ENCODE measurements at places on chromosomes 5 and 9.

GRCh38 chr5:6832994-6833393, 119.8 kb downstream of the TENT4A start:
- no peak for DNase-seq

GRCh38 chr5:139361835-139362429, 20.3 kb downstream of the PAIP2 start:
- DNase-seq = no peak

GRCh38 chr9:69797675-69798074, 22.9 kb upstream of the CFAP95 start:
- DNase-seq = no peak

DNA sequence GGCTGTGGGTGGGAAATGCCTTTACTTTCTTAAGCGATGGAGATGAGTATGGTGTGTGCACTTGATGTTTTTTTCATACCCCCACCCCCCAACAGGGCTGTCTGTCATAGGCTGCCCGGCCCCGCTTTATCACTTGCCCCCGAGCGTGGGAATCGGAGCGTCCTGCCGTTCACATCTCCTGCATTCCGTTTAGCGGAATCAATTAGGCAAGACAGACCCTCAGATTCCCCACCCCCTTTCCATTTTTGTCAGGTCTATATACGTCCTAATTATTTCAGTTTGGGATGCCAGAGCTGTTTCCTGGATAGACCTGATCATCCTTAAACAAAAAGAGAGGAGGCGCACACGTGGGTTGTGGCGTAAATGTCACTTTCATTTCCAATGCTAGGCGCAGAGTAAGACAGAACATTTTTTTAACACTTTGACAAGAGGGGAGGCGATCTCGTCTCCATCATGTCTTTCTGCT, 217.2 kb downstream of the MEF2C start:
- no peak for DNase-seq

DNA sequence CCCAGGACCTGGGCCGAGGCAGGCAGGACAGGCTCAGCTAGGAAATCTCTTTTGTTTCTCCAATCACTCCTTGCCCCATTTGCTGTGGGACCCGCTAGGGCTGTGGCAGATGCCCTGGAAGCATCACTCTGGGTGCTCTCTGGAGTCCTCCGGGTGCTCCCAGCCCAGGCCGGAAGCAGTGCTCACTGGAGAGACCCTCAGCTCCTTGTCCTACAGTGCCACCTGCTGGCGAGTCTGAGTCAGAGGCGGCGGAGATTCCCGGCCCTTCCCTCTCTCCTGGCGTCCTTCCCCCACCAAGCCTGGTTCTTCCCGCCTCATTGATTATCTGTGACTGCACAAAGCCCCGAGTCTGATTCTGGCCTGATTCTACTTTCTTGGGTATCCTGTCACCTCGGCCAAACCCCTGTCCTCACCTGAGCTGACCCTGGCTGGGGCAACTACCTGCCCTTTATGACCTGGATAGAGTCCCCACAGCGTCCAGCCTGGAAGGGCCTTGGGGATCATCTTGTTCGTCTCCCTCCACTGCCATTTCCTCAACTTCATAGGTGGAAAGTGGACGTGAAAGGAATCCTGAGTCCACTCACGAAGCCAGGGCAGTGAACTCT, 7.3 kb upstream of the BARHL1 start:
- DNase-seq = peak; percentile 70

GRCh38 chr9:38621434-38622287, 1.3 kb upstream of the ANKRD18A start:
- peak; percentile 15 for DNase-seq

GRCh38 chr5:124528838-124529237, 217.6 kb downstream of the ZNF608 start:
- no peak for DNase-seq

DNA sequence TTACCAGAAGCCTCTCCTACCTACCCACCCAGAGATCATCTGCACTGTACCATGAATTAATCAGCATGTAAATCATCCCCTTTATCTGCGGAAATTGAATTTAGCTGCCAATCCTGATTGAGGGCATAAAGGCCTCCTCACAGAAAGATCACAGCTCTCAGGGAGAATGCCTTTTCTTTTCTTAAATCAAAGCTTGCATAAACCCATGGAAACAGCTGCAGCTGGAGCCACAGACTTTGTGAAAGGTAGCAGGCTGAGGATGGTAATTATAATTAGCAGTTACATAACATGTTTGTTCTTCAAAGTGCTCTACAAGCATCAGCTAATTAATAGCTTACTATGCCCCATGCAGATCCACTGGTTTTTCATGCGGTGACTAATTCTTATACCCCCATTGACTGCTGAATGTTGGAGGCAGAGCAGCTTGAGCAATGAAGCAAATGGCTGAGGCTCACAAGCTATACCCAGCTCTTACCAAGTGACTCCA, 54.6 kb downstream of the SUSD1 start:
- no peak for DNase-seq

DNA sequence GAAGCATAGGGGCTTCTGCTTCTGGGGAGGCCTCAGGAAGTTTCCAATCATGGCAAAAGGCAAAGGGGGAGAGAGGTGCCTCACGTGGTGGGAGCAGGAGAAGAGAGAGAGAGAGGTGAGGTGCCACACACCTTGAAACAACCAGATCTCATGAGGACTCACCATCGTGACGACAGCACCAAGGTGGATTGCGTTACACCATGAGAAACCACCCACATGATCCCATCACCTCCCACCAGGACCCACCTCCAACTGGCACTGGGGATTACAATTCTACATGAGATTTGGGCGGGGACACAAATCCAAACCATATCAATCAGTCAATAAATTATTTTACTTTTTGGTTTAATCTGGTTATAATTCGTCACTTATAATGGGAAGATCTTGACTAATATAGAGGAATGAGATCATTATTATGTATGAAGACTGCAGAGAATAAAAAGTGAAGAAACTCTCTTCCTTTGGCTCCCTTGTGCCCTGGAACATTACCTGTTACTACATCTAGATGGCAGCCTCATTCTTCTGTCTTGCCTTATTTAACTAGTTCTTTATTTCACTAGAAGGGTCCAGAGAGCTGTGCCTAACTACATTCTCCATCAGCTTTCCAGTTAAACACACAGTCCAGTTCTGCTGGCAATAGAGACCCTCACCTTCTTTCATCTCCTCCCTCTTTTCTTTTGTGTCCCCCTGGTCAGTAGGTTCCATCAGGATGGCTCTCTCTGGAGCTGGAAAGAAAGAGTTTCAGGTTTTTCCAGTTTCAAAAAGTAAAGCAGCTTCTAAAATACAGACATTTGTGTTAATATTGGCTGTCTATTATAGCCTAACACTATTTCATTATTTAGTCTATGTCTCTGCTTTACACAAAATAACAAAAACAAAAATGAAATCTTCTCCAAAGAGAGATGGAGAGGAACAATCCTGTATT, 21.7 kb upstream of the SPINK7 start:
- no peak for DNase-seq

- DNase-seq = no peak
These were observed 206.4 kb downstream of the C9orf50 start for GRCh38 chr9:129414377-129414992.

GRCh38 chr5:157602505-157602904, 26.9 kb upstream of the ADAM19 start:
- DNase-seq = no peak

DNA sequence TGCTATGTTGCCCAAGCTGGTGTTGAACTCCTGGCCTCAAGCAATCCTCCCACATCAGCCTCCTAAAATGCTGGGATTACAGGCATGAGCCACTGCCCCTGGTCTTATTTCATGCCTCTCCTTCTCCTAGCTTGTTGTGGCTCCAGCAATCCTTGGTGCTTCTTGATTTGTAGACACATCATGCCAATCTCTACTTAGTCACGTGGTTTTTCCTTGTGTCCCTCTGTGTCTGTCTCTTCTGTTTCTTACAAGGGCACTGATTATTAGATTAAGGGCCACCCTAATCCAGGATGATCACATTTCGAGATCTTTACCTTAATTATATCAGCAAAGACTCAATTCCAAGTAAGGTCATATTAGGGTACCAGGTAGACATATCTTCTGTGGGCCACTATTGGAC, 9.2 kb upstream of the IL31RA start:
- DNase-seq = no peak

DNA sequence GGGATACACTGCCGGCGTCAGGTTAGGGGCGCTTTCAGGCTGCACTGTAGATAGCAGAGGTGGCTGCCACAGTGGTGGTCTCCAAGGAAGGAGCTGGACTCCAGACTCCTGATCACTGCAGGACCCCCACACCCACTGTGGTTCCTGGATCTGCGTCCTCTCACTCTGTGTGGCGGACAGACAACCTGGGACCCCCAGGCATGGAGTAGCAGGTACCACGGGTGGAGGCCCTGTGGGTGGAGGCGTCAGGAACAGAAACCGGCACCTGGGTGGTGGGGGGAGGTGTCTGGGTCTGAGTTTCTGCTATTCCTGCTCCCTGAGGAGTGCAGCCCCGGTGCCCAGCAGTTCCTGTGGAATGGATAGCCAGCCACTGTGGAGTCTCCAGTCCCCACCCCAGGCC, 75.1 kb upstream of the PCAT7 start:
- no peak for DNase-seq

DNA sequence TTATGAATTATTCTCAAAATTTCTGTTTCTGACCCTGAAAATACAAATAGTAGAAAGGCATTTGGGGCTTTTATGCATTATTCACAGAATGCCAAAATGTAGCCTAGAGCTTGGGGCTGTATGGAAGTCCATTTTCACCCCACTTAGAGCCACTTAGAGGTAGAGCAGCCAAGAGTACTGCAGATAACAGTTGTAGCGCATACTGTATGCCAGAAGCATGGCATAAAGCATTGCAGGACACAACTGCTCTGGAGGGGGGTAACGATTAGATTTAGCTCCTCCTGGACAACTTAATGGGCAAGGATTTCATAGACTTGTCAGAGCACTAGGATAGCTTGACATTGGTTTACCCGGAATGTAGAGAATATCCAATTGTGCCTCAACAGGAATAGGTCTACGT, 15.7 kb downstream of the SLC31A1 start:
- no peak for DNase-seq

DNA sequence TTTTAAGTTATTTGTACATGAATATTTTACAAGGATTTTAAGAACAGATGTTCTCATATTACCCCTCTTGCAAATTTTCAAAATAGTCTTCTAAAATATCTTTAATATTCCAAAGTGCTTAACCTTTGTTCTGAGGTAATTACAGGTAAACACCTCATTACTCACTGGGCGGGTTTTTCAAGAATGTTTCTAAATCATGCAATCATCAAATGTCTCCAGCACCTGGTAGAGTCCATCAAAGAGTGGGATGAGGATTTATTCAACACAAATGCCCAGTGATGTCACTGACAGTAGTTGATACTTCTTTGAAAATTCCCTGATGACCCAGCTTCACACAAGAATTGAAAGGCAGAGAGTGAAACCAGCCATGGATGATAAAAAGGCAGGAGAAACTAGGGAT, 114.4 kb downstream of the SEC61B start:
- DNase-seq = no peak

GRCh38 chr9:92439921-92440750, 15.9 kb upstream of the OMD start:
- no peak for DNase-seq
